Skin of body (tissue), 3 donors: ENCODE measurements at places on chromosomes 2 and 18. TPM values are rescaled to one million over a fixed set of nuclear protein-coding genes. Genes with fewer than 3 reads are reported as not detected.

MRPL53 gene
- 17.8 TPM for total RNA-seq

PLGLB2 gene
- total RNA-seq, result 2.2 TPM

SPR gene
- total RNA-seq, result 3.9 TPM

DSEL gene
- total RNA-seq, result 21.0 TPM

LRRTM4 gene
- total RNA-seq, result 0.89 TPM

IL1RN gene
- 20.7 TPM for total RNA-seq

LOXL3 gene
- total RNA-seq, result 3.7 TPM

TNS1 gene
- 92.3 TPM for total RNA-seq

SPAG16 gene
- total RNA-seq, result 34.9 TPM

DYSF gene
- total RNA-seq, result 23.2 TPM

GAREM1 gene
- total RNA-seq, result 11.6 TPM

EPB41L3 gene
- total RNA-seq, result 40.1 TPM

GBX2 gene
- not detected for total RNA-seq

NPAS2 gene
- 6.3 TPM for total RNA-seq

ANKRD29 gene
- 6.1 TPM for total RNA-seq

ADD2 gene
- total RNA-seq, result 8.5 TPM

REEP1 gene
- 3.9 TPM for total RNA-seq

TFCP2L1 gene
- total RNA-seq, result 4.9 TPM

LYPD6 gene
- total RNA-seq, result 5.1 TPM

NAT8 gene
- not detected for total RNA-seq
